ENCODE measurements at places on chromosomes 12 and 14.

DNA sequence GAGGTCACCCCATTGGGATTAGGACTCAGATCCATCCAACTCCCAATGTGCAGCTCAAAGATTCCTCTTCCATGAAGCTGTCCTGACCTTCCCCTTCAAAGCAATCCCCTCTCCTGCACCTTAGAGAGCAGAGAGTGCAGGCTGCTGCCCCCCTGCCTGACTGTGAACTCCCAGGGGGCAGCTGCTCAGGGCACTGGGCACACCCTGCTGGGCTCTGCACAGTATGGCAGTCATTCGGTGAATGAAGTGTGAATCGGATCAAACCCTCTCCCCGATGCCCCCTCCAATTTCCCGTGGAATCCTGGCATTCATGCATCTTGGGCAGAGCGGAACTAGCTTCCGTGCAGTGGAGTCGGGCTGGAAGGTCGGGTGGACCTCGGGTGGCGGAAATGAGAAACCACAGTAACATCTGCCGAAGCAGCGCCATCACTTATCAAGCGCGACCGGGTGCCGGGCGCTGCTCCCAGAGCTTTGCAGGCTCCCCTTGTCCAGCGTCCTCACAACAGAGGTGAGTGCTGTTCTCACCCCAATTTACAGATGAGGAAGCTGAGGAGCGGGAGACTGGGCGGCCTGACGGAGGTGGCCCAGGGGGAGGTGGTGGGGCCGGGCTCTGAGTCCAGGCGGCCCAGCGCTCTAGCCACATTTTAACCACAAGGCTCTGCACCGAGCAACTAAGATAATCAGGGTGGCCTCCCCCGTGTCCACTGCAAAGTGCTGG lies 14.7 kb downstream of the GALNT9 start:
- no peak for DNase-seq

- DNase-seq: no peak
These were observed 29.9 kb downstream of the G2E3 start for GRCh38 chr14:30588873-30589272.

DNA sequence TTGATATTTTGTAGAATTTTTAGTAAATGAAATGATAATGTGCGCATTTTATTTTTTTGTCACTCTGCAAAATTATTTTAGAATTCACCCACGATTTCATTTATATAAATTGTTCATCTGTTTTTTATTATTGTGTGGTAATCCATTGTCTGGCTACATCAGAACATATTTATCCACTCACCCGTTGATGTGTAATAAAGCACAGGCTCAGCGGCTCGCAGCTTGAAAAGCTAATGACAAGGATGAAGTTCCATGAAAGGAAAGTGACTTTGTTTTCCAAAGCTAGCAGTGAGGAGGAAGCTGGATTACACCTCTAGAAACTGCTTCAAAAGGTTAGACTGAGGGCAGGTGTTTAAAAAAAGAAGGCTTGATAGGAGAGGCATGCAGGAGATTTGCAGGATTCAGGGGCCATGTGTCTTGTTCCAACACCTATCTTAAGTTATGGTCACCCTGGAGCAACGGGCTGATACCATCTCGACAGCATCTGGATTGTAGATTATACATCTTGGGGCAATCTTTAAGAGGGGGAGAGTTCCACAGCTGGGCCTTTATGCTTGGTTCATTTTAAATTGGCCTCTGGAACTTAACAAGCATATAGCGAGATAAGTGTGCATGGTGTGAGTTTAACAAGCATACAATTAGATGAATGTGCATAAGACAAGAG lies 194.1 kb downstream of the TMTC3 start:
- no peak for DNase-seq

DNA sequence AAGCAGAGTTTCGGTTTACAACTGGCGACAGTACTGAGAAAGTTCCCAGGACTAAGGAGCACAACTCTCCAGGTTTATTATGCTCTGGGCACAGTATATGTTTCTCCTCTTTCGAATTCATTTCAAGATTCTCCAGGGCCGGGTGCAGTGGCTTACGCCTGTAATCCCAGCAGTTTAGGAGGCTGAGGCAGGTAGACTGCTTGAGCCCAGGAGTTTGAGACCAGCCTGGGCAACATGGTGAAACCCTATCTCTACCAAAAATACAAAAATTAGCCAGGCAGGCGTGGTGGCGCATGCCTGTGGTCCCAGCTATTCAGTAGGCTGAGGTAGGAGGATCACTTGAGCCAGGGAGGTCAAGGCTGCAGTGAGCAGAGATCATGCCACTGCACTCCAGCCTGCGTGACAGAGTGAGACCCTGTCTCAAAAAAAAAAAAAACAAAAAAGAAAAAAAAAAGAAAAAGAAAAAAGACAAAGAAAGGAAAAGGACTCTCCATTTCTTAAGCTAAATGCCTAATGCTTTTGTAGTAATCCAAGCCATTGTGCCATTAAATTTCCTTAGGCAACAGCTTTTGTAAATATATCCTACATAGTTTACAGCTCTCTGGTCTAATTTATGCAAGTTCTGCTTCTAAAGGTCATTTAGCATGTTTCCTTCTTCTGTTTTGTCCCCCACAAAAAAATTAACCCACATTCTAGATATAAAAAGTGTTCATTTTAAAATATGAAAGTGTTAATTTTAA lies 34.8 kb downstream of the ATL1 start:
- DNase-seq: no peak

- DNase-seq: no peak
These were observed 1035.5 kb downstream of the FSCB start for GRCh38 chr14:43471595-43471994.

GRCh38 chr12:92955997-92956663 lies 27.0 kb upstream of the EEA1 start:
- no peak for DNase-seq

DNA sequence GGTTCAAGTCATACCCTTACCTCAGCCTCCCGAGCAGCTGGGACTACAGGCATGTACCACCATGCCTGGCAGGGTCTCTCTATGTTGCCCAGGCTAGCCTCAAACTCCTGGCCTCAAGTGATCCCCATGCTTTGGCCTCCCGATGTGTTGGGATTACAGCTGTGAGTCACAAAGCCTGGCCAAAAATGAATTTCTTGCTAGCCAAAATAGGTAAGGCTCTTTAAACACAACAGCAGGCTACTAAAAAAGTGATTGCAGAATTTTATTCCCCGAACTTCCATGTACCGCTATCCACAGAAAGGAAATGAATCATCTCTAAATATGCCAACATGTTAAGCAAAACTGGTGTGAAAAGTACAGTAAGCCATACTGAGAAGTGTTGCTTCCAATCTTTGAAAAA lies 50.6 kb downstream of the WDHD1 start:
- DNase-seq: peak; percentile 20

DNA sequence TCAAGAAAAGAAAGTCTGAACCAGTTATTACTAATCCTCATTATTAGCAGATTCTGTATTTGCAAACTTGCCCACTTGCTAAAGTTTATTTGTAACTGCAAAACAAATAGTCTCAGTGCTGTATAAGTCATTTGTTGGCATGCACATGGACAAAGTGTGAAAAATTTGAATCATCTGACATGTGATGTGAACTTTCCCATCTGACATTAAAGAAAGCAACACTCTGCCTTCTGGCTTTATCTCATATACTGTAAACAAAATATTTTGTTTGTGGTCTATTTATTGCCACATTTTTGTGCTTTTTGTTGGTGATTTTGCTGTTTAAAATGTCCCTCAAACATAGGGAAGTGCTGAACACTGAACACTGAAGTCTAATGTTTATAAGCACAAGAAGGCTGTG lies 513.8 kb downstream of the RPL10L start:
- DNase-seq: no peak

DNA sequence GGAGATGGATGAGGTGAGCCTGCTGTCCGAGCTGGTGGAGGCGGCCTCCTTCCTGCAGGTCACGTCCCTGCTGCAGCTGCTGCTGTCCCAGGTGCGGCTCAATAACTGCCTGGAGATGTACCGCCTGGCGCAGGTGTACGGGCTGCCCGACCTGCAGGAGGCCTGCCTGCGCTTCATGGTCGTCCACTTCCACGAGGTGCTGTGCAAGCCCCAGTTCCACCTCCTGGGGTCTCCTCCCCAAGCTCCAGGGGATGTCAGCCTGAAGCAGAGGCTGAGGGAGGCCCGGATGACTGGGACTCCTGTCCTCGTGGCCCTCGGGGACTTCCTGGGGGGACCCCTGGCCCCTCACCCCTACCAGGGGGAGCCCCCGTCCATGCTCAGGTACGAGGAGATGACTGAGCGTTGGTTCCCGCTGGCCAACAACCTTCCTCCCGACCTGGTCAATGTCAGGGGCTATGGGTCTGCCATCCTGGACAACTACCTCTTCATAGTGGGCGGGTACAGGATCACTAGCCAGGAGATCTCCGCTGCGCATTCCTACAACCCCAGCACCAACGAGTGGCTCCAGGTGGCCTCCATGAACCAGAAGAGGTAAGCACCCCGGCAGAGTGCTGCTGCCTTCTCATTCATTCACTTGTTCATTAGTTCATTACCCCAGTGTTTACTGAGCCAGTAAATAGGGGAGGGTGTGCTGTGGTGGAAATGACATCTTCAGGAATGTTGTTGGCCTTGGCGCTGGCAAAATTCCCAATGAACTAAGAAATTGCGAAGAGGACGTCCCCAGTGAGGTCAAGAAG lies 774 bp upstream of the MANSC4 start:
- peak; percentile 50 for DNase-seq

DNA sequence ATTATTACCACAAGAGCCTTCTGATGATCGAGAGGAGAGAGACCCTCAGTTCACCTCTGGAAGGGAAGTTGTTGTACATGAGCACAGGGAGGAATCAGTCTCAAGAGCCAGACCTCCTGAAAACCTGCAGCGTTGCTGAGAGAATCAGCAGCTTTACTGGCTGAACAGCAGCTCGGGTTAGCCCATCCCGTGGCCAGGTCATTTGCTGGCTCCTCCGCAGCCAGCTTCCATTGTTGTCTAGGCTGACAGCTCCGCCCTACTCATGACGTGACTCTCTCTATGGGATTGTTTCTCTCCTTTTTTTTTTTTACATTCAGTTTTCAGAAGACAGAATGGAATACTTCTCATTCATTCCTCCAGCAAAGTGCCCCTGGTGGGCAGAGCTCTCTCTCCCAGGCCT lies 69.9 kb downstream of the TGFB3 start:
- no peak for DNase-seq

GRCh38 chr14:85527445-85528035 lies 2.4 kb upstream of the FLRT2 start:
- peak; percentile 17 for DNase-seq

DNA sequence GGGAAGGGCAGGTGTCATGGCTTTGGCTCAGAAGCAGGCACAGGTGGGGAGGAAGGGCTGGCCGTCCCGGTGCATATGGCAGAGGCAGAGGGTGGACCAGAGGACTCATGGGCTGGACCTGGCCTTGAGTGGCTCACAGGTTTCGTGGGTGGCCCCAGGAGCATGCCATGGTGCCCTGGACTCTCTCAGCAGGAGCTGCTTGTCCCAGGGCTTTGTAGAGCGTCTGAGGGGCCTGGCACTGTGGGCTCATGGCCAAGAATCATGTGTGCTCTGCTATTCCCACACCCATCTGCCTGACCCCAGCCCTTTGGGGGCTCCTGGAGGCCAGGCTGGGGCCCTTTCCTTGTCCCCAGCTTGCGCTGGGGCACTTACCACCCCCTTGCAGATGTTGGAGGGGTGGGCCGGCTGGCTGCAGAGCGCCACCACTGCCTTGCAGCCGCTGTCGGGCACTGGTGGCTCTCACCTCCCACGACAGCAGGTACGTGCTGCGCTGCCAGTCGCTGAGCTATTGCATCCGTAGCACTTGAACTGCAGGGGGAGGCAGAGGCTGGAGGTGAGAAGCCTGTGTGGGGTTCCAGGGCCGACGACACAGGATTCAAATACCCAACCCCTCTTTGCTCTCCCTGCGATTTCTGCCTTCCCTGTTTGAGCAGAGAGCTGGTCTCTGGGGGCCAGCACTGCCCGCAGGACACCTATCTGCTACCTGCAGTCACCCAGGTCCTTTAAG lies 187.4 kb upstream of the PRMT8 start:
- no peak for DNase-seq

- DNase-seq: no peak
These were observed 101.5 kb downstream of the KIF26A start for GRCh38 chr14:104239861-104240301.

- DNase-seq: peak; percentile 96
These were observed at the start of gene STAT6 for GRCh38 chr12:57111031-57111734. Gene STAT6, minus strand, starts transcription at chr12:57111362. Its CDS starts 3,084 bp downstream, at chr12:57108278.

GRCh38 chr12:127381043-127381668 lies 885.8 kb upstream of the TMEM132C start:
- DNase-seq: peak; percentile 43

DNA sequence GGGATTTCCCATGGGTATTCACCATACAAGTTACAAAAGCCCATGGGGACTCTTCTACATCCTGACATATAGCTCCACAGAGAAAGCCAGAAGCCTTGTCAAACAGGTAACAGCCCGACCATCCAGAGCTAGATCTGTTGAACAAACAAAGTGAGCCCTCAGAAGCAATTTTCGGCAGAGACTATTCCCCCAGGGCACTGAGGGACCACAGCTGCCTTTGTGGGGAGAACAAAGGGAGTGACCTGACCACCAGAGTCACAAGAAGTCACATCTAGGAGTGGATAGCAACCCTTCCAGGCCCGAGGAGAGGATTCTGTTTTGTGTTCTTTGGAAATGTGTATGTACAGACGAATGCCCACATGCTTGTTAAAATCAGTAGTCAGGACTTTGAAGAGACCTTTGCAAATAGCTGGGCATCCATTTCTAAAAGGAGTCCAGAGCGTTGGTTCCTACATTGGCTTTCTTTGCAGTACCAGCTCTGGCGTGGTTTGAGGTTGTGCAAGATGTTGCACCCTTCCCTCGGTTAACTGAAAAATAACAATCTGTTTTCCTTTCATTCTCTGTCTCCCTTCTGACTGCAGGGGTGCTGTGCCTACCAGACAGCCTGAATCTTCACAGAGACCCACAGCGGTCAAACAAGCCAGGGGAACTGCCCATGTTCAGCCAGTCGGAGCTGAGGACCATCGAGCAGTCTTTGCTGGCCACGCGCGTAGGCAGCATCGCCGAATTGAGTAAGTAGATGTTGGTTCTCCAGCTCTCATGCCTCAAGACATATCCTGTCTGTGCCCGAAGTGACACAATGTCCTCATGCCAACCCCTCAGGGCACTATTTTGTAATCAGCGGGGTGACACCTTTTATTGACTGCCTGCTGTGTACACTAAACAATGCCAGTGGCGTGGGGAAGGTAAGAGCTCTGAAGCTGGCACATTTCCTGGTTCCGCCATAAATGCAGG lies 165.4 kb upstream of the PWP1 start:
- no peak for DNase-seq

GRCh38 chr12:32502693-32503502 lies 103.5 kb downstream of the FGD4 start:
- no peak for DNase-seq

GRCh38 chr14:91956616-91957015 lies 9.1 kb upstream of the FBLN5 start:
- no peak for DNase-seq

DNA sequence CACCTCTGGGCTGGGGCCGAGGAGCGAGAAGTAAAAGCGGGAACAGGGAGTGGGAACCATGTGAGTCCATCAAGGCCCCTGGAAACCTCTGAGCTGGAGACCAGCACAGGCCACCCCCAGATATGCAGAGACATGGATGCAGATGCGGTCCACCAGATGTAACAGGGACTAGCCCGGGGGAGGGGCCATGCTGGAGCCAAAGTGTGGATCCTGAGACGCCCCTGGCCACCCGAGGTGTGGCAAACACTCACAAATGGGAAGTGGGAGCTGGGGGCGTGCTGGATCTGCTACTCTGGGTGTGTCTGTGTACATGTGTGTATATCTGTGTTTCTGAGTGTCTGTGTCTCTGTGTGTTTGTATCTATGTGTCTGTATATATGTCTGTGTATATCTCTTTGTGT lies 12.8 kb downstream of the MYL2 start:
- no peak for DNase-seq

- peak; percentile 39 for DNase-seq
These were observed 24.1 kb downstream of the CEP83 start for GRCh38 chr12:94435511-94435927.

GRCh38 chr12:104534162-104534856 lies 77.6 kb downstream of the CHST11 start:
- no peak for DNase-seq
